Stimulated activated CD4-positive, alpha-beta T cell treated with anti-CD3 and anti-CD28 coated beads, Interleukin-4, amount 100 ng/mL, for 1 hour (primary cell): ENCODE measurements at places on chromosomes 12 and 14.

- no peak for DNase-seq
These were observed 14.3 kb downstream of the HDAC7 start for GRCh38 chr12:47805417-47805816.

GRCh38 chr12:71551529-71551928 is 111.9 kb downstream of the LGR5 start:
- no peak for DNase-seq

GRCh38 chr14:35688126-35688826 is 120.8 kb downstream of the RALGAPA1 start:
- DNase-seq = no peak

DNA sequence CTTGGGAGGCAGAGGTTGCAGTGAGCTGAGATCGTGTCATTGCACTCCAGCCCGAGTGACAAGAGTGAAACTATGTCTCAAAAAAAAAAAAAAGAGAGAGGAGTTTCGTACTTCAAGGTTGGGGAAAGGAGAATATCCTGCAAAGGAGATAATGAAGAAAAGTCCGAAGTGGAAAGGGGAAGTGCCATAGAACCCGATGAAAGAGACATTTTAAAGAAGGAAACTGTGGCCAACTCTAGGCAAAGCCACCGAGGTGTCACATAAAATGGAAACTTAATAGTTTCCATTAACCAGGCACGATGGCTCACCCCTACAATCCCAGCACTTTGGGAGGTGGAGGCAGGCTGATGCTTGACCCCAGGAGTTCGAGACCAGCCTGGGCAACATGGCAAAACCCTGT is 15.0 kb upstream of the LTBP2 start:
- DNase-seq = no peak

DNA sequence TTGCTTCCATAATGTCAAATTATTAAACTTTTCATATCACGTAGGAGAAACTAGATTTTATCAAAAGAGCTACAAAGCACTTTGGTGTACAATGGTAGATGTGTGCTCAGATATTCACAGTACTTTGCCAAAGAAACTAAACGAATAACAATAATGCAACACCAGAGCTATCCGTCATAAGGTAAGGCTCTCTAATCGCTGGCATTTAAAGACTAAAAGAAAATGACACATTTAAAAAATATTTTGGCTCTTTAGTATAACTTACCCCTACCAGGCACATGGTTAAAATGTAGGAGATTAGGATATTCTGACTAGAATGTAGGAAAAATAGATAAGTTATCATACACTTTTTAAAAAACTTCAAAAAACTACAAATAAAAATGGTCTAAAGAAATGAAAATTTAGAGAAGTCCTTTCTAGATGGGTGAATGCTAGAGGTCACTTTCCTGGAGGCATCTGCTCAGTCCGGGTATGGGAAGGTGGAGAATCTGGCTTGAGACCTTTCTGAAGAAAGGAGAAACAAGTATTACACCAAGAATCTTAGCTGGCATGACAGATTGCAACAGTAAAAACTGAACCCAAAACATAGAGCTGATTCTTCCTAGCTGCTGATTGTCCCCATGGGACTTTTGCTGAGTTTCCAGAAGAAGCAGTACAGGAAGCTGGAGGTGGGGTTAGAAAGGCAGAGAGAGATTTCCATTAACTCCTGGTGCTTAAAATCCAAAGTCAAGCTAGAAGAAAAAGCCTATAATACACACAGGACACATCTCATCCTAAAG is 67.9 kb downstream of the FAR2 start:
- DNase-seq = no peak

DNA sequence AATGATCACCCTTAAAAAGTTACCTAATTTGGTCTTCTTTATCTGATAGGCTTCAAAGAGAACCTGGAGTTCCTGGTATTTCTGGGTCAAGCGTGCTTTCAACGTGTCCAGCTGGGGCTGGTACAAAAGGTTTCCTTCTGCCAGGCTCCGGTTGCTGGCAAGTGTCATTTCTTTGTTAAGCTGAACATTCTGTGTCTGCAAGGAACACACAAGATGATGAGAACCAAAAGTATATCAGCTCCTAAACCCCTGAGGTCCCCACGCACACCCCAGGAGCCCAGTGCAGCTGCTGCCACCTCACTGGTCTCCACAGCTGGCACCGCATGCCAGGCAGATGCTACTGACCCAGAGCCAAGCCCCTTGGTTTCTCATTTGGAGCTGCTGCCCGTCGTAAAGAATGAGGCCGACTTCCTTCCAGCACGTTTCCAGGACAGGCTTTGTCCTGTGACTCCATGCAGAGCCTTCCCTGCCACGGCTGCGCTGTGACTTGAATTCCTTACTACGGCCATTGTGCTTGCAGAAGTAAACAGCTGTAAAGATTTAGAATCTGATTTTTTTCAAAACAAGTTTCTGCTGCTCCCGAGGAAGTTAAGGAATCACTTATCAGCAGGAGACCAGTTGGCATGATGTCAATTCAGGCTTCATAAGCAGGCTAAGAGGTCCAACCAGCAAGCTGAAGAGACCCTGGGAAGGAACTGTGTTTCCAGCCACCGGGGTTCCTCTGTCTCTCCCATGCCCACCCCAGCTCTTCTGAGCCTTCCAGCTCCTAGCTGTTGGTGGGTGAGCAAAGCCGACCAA is 24.9 kb downstream of the VPS37B start:
- DNase-seq = no peak

- no peak for DNase-seq
These were observed 481.4 kb downstream of the TRHDE start for GRCh38 chr12:72753571-72753970.

- no peak for DNase-seq
These were observed 38.4 kb downstream of the WASHC3 start for GRCh38 chr12:102023343-102023930.

GRCh38 chr14:20247646-20248246 is 8.7 kb downstream of the OR11H4 start:
- no peak for DNase-seq

- no peak for DNase-seq
These were observed 37.9 kb upstream of the PPM1A start for GRCh38 chr14:60211153-60211552.

- no peak for DNase-seq
These were observed 80.0 kb downstream of the DRAM1 start for GRCh38 chr12:101957252-101957959.

GRCh38 chr12:57088354-57089270 is at the start of gene NAB2:
NAB2 (plus strand) TSS chr12:57089114; CDS start chr12:57089272, 158 bp downstream.
- peak; percentile 82 for DNase-seq
